ENCODE measurements at places on chromosomes 1 and 21.

DNA sequence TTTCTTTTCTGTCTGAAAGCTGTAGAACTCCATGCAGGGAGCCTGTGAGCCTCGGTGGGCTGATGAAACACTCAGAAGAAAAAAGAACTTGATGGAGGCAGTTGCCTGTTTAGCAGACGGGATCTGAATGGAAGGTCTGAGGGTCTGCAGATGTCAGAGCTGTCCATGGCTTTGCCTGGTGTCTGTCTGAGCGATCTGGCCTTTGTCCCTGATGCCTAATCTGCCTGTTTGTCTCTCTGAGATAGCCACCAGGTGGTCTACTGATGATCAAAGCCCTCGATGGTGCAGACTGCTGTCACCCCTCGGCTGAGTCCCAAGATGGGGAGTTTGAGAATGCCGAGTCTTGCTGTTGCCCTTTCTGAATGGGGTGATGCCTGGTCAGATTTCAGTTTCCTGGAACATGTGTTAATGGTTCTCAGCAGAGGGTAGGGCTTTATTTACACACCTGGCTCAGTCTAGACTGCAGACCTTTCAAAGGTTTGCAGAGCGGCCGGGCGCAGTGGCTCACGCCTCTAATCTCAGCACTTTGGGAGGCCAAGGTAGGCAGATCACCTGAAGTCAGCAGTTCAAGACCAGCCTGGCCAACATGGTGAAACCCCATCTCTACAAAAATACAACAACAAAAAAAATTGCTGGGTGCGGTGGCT is 90.4 kb downstream of the KIF26B start:
- no peak for DNase-seq

- no peak for DNase-seq
Observed at GRCh38 chr1:54339126-54339525, 67.1 kb downstream of the SSBP3 start.

GRCh38 chr1:73783352-73783751 is 414.6 kb downstream of the LRRIQ3 start:
- no peak for DNase-seq

- no peak for DNase-seq
Observed at GRCh38 chr1:41350055-41350378, 11.2 kb upstream of the FOXO6 start.

DNA sequence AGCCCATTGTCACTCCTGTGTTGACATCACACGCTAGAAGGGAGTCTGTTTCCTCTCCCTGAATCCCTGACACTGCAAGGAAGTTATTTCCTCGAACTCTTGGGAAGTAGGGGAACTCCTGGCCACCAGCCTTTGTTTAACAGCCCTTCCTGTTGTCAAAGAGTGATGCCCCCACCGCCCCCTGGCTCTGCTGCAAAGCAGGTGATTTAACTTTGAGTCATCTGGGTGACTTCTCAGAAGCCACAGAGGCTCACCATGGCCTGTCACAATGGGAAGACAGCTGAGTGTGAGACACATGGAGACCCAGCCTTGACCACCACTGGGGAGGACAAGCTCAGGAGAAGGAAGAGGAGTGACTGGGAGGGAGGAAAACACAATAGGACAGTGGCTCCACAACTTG is 182.8 kb downstream of the PSMG1 start:
- DNase-seq, result no peak

GRCh38 chr21:36910581-36911307 is 55.7 kb downstream of the HLCS start:
- DNase-seq, result no peak

DNA sequence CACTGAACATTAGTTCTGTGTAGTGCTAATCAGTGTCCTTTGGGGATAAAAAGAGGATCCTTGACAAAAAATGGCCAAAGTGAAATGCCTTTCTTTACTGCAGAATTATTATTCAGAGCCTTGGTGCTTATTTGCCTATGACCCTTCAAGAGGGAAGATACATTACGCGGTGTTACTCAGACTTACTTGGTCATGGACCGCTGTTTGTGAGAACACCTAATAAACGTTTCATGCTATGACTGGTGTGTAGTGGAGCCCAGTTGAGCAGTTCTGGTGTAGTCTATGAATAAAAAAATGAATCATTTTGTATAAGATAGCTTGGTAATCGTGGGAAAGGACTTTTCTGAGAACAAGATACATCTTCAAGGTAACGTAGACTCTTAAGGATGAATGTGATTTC is 8.3 kb downstream of the NFYC start:
- DNase-seq, result no peak

GRCh38 chr1:116203920-116204319 is 92.7 kb downstream of the MAB21L3 start:
- DNase-seq, result no peak

DNA sequence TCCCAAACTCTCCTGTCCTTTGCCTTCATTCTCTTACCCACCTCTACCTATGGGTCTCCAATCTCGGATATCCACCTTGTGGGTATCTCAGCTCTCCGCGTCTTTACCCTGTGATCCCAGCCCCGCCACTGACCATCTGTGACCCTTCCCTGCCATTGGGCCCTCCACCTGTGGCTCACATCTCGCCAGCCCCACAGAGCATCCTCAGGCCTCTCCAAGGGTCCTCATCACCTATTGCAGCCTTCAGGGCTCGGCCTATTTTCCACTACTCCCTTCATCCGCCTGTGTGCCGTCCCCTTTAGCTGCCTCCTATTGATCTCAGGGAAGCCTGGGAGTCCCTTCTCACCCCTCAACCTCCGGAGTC is 11.1 kb downstream of the BCAN start:
- no peak for DNase-seq

- no peak for DNase-seq
Observed at GRCh38 chr1:54276617-54277450, 76.9 kb downstream of the MRPL37 start.

DNA sequence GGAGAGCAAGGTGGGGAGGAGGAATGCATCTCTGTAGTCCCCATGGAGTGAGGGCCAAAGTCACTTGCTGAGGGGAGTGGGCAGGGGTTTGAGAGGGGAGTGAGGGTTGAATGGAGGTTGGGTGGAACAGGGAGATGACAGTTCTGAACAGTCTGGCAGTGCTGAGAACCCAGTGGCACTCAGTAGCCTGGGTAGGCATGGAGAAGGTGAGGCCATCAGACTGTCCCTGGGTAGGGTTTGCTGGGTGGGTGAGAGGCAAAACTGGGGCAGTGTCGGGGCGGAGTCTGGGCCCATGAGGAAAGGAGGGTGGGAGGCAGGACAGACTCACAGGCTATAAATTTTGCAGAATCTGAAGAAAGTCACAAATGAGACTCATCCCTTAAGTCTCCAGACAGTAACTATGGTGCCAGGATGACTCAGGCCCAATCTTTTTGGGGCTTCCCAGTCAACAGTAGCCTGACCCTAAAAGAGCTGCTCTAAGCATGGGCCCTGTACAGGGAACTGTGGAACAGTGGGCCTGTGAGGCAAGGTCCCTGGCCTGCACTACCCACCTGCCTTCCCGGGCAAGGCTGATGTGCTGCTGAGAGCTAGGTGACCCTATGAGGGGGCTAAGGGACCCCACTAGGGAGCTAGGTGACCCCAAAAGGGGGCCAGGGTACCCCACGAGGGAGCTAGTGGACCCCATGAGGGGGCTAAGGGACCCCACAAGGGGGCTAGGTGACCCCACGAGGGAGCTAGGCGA is 51.0 kb upstream of the DMRTB1 start:
- no peak for DNase-seq

DNA sequence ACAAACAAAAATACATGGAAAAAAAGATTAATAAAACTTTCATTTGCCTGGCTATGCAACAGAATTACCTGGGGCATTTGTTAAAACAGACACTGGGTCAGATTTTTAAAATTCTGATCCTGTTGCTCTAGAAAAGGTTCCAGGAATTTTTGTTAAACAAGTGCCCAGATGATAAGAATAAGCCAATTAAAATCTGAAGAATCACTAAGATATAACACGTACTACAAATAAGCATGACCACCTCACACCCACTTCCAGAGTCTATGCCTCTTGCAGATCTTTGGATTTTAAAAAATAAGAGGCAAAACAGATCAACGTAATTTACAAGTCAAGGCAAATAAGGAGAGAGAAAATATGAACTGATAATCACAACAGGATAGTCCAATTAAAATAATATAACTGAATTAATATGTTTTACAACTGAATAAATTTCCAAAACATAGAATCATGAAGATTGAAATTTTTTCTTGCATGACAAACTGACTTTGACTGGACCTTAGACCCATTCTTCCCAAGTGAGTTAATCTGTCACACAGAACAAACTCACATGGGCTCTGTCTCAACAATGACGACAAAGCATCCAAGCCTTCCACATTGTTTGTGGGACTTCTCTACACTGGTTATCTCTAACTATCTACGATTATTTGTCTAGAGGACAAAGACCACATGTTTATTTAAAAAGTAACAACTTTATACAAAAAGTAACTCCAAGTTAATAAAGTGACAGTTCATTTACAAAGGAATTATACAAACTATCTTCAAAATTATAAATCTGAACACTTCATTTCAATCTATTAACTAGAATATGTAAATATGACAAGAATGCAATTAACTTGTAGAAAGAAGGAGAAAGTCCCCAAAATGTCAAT is 56.9 kb downstream of the COP1 start:
- DNase-seq, result peak; percentile 41

- DNase-seq, result peak; percentile 17
Observed at GRCh38 chr1:170874671-170875070, 60.7 kb upstream of the MROH9 start.

DNA sequence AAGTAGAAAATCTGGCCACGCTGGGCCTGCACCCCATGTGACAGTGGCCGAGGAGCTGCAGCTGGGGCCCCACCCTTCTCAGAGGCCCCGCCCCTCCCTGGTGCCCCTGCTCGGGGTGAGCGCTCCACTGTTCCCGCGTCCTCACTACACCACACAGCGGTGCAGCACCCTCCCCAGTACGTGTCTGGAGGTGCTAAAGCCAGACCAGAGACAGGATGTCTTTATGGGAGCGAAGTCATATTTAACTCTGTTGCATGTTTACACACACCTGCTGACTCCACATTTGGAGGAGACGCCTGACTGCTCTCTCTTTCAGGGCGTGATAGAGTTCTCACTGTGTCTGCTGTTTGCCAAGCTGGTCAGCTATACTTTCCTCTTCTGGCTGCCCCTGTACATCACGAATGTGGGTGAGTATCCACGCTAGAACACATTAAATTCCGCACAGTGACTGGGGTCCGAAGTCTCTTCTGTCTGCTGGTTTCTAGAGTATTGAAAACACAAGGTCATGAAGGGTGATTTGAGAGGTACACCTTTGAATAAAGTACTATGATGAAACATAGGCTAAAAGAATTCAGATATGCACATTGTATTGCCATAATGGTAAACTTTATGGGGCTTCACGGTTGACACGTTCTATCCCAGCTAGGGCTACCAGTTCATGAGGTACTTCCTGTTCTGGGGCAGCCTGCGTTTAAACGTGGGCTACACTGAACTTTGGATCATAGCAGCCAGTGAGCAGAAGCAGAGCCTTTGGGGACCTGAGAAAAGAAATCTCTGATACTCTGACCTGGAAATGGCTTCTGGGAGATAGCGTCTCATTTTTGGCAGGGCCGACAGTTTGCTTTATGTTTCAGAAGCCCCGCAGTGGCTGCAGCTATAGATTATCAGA is 48.4 kb downstream of the SLC37A1 start:
- no peak for DNase-seq

DNA sequence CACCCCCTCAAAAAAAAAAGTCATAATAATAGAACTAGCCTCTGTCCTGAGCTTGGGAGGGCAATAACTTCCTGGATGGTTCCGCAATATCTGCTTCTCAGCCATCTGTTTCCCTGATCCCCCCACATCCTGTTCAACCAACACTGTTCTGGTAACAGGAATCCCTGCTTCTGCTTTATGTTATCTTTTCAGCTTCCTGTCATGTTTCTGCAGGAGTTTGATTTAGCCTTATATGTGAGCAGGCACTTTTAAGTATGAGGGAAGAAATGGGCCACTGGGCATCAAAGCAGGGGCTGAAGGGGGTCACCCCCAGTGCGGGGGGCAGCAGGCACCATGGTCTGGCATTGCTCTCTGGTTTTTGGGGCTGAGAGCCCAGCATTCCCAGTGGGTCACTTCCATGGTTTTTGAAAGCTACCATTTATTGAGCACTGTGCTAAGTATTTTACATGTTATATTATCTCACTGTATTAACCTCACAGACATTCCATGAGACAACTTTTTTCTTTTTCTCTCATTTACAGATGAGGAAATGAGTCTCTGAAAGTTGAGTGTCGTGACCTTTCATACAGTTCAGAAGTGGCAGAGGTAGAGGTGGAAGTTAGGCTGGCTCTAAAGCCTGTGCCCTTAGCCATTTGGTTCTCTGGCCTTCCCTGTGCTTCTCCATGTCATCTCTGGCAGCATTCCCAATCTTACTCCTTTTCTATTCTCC is 61.9 kb downstream of the DNTTIP2 start:
- DNase-seq, result no peak

DNA sequence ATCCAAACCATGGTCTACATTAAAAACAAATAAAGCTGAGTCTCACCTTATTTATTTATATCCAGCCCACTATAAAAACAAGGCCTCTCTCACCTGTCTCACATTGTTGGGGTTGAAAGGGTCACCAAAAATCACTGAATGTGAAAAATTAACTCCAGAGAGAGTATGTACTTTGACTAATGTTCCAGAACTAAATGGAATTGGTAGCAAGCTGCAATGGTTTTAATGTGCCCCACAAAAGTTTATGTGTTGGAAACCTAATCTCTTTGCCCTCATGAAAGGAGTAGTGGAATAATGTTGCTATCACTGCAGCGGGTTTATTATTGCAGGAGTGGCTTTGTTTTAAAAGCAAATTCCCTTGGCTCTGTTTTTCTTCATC is 230.3 kb downstream of the LTN1 start:
- DNase-seq, result no peak

DNA sequence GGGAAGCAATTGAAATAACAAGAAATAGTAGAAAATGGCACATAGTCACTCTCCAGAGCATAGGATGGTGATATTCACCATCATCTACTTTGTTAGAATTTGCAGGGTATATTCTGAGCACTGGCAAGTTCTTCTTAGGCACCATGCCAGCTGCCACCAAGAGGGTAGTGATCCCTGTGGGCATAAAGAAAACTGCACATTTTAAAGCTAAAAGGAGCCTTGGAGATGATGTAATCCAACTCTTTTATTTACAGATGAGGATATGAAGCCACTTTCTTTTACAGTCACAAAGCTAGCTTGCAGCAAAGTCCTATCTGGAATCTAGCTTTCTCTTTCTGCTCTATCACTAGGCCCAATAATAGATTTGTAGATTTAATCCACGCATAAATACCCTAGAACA is 69.0 kb downstream of the PTGER3 start:
- DNase-seq, result no peak

- no peak for DNase-seq
Observed at GRCh38 chr1:65189576-65190115, 41.6 kb downstream of the AK4 start.

DNA sequence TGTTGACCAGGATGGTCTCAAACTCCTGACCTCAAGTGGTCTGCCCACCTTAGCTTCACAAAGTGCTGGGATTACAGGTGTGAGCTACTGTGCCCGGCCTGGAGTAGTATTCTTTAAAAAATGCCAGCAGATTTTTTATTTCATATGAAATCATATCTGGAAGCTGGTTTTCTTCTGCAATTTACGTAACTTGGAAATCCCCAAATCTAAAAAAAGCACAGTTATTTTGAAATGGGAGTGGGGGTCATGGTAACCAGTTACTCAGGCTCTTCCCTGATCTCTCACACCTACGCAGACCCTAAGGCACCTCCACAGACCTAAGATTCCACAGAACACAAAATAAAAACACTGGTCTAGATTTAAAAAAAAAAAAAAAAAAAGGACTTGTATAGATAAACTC is 219.8 kb downstream of the DAB1 start:
- DNase-seq, result no peak

All from HAP-1 (cell line).